ENCODE measurements at places on chromosomes 7 and 10.

GRCh38 chr7:90946730-90947501, 317.3 kb upstream of the FZD1 start:
- no peak for DNase-seq

DNA sequence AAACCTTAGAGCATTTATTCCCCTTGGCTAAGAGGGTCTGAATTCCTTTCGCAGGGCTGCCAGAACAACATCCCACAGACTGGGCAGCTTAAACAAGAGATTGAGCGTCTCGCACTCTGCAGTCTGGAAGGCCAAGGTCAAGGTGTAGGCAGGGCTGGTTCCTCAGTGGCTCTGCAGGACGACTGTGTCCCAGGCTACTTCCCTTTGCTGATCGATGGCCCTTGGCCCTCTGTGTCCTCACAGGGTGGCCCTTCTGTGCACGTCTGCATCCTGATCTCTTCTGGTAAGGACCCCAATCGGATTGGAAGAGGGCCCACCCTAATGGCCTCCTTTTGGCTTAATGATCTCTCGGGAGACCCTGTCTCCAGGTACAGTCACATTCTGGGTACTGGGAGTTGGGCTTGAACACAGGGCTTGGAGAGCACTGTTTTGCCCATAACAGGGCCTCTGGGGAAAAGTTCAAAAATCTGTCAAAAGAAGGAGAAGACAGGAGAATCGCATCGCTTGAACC, 35.1 kb upstream of the DNAJB6 start:
- DNase-seq = no peak

GRCh38 chr7:40899151-40899550, 764.3 kb downstream of the SUGCT start:
- DNase-seq = no peak

- no peak for DNase-seq
Observed at GRCh38 chr7:42946627-42946950, 14.4 kb downstream of the MRPL32 start.

GRCh38 chr10:70752571-70752970, 32.6 kb downstream of the TBATA start:
- no peak for DNase-seq

GRCh38 chr7:74579800-74580685, 77.5 kb upstream of the GTF2I start:
- no peak for DNase-seq

DNA sequence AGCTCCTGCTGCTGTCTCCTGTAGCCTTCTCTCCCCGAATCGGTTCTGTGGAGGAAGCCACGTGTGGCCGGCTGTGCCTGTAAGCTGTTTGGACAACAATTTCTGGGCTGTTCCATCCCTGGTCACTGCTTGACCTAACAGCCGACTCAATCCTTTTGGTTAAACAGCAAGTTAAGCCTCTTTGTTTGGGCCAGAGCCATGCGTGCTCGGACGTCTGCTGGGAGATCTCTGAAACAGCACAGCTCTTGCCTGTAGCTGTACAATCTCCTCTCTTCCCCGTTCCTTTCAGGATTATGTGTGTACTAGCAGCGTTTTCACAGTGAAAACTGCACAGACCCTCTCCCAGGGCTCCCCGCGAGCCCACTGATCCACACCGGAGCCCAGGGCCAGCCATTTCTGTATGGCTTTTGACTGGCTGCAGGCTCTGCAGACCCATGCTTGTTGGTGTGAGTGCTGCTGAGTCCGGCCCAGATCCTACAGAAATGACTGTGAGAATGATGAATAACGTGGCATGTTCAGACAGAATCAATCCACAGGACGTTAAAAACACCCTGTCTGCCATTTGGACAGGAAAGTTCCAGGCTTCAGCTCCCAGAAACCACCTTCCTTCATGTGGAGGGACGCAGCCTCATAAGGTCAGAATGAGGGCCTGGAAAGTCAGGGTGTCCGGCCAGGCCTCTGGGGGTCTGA, 428.6 kb upstream of the ADARB2 start:
- no peak for DNase-seq

GRCh38 chr10:125263551-125263950, 103.2 kb upstream of the CTBP2 start:
- no peak for DNase-seq

DNA sequence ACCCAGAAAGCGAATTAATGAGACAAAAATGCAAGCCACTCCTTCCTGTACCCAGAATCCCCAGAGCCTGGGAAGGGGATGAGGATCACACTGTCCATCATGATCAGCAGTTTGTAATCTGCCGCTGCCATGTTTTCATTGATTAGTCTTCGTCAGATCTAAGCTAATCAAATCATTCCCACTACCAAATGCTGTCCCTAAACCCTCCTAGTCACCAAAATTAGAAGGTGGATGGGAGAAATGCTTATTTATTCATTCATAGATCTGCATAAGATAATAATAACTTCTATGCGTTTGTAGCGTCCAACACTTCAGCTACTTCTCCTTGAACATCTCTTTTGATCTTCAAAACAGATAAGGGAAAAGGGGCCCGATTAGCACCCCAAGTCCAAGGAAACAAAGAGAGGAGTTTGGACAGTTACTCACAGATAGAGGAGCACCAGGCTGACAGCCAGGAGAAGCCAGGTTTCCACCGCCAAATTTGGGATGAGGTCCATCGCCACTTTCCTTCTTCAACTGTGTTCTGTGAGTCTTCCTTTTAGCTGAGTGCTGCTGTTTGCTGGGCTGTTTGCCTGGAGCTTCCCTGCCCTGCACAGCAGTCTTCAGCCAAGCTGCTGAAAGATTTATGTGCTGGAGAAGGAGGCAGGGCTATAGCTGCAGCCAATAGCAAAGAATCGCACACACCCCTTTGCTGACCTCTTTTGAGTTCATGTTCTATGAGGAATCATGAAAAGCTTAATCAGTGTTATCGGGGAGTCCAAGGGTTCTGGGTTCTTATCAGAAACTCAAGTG, at the start of gene CYP3A5:
Gene CYP3A5, minus strand, starts transcription at position 597 of the 792 bp plus-strand sequence. Its CDS starts 100 bp downstream, at position 497.
- no peak for DNase-seq

DNA sequence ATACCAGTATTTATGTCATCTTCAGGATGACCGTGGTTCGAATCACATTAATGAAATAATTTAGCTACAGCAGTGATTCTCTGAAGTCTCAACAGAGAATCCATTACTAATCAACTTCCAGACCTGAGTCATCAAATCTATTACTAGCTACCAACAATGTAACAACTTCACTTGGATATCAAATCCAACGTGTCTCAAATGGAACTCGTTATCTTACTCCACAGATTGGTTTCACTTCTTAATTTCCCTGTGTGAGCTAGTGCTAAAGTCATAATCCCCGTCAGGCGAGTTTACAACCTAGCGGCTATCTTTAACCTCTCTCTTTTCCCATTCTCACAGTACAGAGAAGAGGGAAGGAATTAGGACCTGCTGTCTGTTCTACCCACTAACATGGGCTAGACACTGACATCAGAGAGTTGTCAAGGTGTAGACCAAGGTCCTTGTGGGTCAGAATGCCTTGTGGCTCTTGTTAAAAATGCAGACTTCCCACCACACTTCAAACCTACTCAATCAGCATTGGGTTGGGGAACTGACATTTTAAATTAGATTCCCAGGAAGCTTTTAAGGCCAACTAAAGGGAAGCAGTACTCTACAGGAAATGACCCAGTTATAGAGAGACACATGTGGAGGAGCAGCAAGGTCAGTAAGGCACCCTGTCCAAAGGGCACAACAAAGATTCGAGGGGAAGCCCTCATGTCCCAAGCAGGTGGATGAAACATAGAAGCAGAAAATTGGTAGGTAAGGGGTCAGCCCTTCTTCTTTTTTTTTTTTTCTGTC, 57.3 kb upstream of the GSAP start:
- DNase-seq = no peak

- DNase-seq = no peak
Observed at GRCh38 chr10:420154-421121, 269.0 kb downstream of the DIP2C start.

GRCh38 chr10:86300931-86301830, 65.4 kb downstream of the GRID1 start:
- DNase-seq = no peak

DNA sequence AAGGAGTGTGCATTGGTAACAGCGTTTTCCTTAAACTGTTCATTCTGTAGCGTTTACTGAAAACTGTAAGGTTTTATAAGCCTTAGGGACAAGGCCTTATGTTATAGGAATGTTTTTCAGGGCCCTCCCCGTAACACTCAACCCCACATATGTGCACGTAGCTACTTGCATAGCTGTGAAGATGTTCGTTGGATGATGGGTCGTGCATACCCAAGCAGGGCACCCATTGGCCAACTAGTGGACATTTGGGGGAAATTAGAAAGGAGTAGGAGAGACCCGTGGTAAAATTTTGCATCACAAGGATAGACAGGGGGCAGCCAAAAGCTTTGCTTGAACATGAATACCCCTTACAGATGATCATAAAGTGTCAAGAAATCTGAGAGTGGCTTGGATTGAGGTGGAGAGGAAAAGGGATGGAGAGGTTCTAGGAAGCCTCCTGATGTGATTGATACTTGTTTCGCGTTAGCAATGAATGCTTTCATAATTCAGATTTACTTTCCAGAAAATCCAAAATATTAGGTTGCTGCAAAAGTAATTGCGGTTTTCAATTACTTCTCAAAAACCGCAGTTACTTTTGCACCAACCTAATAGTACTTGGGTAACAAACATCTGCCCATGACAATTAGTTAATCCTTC, 878 bp downstream of the SEC61A2 start:
- DNase-seq = no peak

DNA sequence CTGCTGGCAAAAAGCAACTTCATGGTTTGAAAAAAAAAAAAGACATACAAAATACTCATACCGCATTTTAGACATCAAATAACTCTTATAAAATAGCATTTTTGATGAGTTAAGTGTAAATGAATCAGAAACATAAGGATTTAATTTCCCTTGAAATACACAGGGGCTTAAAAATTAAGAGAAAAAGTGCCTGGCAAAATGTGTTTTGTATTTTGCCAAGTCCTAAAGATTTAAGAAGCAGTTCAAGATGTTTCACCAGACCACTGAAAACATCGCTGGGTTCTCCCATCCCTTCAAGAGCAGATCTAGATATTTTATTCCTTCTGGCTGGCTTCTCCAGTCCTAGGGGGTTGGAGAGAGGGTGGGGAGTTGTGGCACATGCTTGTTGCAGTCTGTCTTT, 396.4 kb downstream of the INHBA start:
- no peak for DNase-seq

DNA sequence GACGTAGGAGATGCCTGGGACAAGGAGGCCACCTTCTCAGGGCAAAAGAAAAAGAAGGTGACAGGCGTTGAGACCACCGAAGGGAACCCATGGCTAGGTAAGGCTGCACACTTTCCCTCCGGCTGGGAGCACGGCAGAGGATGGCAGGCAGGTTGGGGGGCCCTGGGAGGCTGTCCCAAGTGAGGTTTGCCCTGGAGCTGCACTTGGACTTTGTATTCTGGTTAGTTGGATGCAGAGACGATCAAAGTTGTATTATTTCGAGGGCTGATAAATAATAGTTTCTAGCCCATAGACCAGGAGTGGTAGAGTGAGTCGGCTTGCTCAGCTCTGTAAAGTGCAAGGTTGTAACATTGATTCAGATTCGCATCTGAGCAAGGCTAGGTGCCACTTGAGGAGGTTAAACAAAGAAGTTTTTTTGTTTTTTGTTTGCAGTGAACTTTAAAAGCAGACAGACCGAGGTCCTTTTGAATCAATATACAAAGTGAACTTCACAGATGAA, 608 bp downstream of the ENTPD7 start:
- DNase-seq = no peak

DNA sequence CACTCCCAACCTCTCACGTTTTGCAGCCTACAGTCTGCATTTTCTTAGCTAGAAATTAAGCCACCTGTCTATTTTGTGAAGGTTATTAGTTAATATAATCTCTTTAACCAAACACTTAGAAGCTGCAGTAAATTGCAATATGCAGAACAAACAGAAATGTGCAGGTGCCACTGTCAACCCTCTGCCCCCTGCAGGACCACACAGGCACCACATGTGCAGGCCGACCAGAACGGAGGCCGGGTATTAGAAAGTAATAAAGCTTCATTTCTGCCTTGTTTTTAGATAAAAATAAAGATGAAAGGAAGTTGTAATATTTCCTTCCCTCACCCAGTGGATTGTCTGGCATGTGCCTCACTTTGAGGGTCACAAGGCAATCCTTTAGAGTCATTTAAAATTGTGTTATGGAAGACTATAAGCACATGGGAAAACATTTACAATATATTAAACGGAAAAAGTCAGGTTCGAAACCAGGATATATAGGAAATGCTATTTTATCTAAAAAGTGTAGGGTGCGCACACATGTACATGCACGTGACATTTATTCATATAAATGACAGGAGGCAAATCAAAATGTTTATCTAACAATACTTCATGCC, 158.2 kb downstream of the ARHGAP12 start:
- DNase-seq = no peak

DNA sequence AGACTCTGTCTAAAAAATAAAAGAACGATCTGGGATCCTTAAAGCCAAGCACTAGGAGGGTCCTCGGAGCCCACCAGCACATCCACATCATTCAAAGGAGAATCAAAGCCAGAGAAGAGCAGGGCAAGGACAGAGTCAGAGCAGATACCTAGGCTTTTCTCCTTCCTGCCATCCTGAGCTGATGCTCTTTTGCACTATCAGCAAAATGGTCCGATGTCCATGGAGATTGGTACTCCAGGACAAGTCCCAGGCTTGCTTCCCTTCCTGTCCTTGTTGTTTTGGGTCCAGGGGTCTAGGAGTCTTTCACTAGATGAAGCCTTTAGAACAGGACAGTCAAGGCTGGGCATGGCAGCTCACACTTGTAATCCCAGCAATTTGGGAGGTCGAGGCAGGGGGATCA, 58.0 kb upstream of the ELN start:
- no peak for DNase-seq

GRCh38 chr7:7257899-7258692, 75.8 kb downstream of the C1GALT1 start:
- DNase-seq = no peak

- no peak for DNase-seq
Observed at GRCh38 chr10:33332183-33333065, 2.0 kb downstream of the NRP1 start.

DNA sequence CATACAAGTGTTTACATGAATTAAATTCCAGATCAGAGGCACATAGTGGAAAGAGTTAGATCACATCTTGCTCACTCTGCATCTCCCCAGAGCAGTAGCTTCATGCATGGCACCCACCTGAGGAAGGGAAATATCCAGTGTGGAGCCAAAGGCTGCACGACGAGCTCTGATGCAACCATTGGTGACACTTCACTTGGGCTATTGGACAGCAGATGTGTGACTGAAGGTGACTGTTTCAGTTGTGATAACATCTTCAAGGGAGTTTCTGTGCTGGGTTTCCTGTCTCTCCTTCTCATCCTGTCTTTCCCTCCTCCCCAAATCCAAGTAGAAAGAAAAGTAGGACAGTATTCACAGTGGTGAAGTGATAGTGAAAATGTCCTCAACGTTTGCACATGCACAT, 115.0 kb downstream of the TAF3 start:
- DNase-seq = no peak
